GM12878 (cell line): ENCODE measurements at places on chromosomes 5 and 9. TPM values are rescaled to one million over a fixed set of nuclear protein-coding genes. Genes with fewer than 3 reads are reported as not detected.
A peak's percentile ranks its signal among the peaks of the same experiment; 100 is the strongest.

Gene MZB1
- 200 and 218 TPM in 2 replicates for total RNA-seq

Gene LOX
- total RNA-seq, result 0.37 and 0.69 TPM in 2 replicates

Gene FAM151B
- total RNA-seq, result 0.11 and 0.23 TPM in 2 replicates

Gene TRIM41
- 24.6 and 28.9 TPM in 2 replicates for total RNA-seq

Gene PHF24
- total RNA-seq, result not detected in 2 replicates

DNA sequence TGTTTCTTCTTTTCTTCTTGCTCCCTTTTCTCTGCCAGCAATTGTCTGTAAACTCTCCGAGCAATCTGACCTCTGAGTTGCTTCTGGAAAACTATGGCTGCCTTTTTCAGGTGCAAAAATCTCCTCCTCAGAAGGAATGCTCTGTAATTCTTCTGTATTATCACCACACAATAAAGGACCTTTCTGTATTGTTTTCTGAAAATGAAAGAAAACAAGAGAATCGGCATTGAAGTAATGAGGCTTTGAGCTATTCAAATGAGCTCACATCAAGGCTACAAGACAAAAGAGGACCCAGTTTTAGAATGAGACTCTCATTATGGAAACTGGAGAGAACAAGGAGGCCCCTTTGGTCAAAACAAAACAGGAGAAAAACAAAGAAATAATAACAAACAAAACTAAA lies 86.2 kb upstream of the RETREG1 start:
- DNase-seq, result no peak

- DNase-seq, result no peak
These were observed 27.1 kb downstream of the ABCA1 start for GRCh38 chr9:104900871-104901270.

DNA sequence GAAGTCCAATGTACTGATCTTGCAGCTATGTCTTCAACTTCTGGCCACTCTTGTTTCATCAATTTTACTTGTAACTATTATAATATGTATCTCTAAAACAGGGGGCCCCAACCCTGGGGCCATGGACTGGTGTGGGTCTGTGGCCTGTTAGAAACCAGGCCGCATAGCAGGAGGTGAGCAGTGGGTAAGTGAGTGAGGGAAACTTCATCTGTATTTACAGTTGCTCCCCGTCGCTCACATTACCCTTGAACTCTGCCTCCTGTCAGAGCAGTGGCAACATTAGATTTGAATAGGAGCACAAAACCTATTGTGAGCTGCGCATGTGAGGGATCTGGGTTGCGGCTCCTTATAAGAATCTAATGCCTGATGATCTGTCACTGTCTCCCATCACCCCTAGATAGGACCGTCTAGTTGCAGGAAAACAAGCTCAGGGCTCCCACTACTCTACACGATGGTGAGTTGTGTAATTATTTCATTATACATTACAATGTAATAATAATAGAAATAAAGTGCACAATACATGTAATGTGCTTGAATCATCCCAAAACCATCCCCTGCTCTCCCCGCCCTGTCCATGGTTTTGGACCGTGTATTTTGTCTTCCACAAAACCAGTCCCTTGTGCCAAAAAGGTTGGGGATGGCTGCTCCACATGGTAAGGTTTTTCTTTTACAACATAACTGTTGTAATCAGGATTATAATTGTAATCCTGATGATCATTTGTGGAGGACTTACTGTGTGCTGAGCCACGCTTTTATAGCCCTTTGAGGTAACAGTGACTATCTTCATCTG lies 26.9 kb upstream of the SH3PXD2B start:
- no peak for DNase-seq

- no peak for DNase-seq
These were observed 54.0 kb downstream of the FOXD1 start for GRCh38 chr5:73394610-73395009.

GRCh38 chr5:32711681-32712480 lies 760 bp downstream of the NPR3 start:
- DNase-seq, result no peak

DNA sequence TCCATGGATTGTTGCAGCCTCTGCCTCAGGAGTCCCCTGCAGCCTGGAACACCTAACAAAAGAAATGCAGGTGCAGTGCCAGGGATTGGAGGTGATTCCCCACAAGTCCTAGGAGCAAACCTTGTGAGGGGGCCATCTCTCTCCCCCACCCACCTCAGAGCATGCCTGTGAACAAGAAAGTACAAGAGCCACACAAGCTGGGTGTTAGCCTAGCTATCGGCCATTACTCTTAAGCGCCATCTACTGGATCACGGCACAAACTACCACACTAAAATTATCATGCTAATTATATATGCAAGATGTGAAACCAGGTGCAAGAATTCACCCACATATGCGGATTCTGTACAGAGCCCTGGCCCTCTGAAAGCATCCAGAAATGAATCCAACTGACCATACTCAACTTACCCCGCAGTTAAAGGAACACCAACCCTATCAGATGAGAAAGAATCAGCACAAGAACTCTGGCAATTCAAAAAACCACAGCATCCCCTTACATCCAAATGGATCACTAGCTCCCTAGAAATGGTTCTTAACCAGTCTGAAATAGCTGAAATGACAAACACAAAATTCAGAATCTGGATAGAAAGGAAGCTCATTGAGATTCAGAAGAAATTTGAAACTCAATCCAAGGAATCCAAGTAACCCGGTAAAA lies 16.5 kb upstream of the PRSS3 start:
- peak; percentile 26 for DNase-seq

GRCh38 chr9:21470126-21470525 lies 12.0 kb downstream of the IFNE start:
- DNase-seq, result no peak

- no peak for DNase-seq
These were observed 239.0 kb downstream of the PJA2 start for GRCh38 chr5:109170629-109171350.

DNA sequence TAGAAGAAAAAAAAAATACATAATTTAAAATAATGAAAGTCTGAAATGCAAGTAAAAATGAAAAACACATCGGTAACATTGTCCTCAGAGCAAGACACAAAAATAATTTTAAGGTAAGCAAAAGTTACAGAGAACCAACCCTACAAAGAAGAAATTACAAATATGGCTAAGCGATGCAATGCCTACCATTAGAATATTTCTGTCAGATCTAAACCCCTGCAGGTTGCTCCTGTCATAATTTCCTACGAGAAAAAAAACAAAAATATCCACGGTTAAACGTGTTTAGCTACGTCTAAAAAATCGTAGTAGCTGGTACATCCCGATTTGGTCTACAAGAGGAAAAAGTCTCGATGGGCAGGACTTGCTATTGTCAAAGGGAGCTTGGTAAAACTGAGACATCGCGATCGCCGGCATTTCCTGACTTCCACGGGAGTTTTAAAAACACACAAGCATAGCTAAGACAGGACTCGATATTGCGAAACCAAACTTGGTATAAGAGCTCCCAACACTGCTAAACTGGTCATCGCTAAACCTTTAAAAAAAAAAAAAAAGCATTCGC lies 1.1 kb upstream of the ANXA2R start:
- no peak for DNase-seq

- no peak for DNase-seq
These were observed 2.2 kb downstream of the COL23A1 start for GRCh38 chr5:178587763-178588611.

DNA sequence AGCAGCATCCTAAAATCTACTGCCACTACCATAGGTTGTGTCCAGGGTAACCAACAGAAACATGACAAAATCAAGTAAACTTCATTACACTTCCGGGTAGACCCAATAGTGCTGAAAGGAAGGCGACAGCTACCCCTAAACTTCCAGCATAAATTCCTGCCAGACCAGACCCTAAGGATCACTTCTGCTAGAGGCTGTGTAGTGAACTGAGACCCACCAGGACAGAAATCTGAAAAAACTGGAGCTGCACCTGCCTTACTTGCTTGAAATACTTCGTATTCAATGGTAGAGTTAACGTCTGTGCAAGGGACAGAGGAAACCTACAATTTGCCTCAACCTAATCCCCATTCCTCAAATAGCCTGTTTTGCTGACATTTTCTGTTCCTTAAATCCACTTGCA lies 1.0 kb upstream of the SECISBP2 start:
- DNase-seq, result no peak

DNA sequence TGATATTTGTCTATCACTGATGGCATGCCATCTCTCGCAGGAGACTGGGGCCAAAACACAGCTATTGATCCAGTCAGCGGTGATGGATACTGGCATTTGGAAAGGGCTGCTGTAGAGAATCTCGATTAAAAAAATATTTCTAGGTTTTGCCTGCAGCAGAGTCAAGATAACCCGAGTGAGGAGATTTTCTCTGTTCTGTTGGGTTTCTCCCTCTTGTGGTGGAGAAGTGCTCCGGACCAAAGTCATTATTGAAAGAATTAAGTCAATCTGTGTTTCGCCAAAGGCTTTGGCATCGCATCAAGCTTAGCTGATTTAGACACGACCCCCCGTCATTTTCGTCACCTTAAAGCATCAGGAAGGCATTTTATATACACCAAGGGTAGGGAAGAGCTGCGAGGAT lies 97.1 kb upstream of the IRX2 start:
- no peak for DNase-seq

DNA sequence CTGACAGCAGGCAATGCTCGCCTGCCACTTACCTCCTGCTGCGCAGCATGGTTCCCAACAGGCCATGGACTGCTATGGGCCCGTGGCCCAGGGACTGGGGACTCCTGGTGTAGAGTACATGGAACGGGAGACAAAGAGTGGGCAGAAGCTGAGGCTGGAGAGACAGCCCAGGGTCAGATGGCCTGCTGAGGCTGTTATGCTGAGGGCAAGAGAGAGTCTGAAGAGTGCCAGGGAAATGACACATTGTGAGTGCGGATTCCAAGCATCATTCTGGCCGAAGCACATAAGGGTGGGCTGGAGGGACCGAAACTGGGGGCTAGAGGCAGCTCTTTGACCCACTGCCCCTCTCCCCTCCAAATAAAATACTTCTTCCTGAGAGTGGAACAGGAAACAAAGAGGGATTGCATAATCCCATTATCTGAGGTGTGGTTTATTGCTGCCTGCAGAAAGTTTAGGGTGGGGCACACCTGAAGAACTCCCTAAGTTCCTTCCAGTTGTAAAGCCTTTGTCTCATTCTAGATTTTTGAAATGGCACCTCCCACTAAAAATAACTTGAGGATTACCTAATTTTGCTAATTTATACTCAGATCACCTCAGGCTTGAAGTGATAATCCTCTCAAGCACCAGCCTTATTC lies 158.1 kb downstream of the ATP10B start:
- DNase-seq, result no peak

GRCh38 chr9:86679909-86680308 lies 267.4 kb downstream of the GAS1 start:
- DNase-seq, result no peak

DNA sequence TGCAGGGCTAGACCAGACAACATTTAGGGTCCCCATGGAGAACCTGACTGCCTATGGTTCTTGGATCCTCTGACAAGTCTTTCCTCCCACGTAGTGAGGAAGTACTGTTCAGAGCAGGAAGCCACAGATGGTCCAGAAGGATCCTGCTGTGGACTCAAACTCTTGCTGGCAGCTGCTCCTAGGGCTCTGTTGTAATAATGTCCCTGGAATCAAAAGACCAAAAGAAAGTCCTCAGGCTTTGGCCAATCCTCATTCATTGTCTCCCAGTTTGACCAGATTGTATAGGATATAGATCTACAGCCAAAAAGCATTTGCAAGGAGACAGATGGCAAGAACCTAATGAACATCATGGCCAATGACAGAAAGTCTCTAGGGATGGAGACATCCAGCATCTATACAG lies 53.9 kb downstream of the SEMA6A start:
- no peak for DNase-seq

DNA sequence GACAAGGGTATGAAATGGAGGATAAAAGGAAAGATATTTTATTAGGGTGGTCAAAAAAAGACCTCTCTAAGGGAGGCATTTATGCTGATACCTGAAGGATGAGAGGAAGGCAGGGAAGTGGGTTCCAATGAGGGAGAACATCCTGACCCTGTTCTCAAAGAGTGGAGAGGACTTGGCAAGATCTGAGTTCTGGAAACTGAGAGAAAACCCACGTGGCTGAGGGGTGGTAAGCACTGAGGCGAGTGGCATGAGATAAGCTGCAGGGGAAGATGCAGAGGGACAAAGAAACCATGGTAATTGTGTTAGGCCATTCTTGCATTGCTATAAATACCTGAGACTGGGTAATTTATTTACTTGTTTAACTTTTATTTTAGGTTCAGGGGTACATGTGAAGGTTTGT lies 16.8 kb downstream of the SH3RF2 start:
- no peak for DNase-seq

DNA sequence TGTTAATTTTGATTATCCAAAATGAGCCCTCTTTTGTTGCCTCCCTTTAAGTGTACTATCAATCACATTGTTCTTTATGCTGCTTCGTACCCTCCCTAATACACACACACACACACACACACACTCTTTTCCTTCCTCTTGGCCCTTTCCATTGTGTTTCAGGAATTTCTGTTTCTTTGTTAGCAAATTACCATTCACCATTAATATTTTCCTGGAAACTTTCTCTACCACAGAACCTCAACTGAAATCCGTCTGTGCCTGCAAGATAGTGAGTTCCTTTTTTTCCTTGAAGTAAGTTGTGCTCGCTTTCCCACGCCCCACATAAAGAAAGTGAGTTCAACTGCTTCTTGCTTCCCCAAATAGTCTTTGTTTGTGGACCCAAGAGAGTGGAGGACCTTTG lies 61.8 kb downstream of the SMIM15 start:
- no peak for DNase-seq

- DNase-seq, result no peak
These were observed 458.8 kb downstream of the ICE1 start for GRCh38 chr5:5881294-5881693.

DNA sequence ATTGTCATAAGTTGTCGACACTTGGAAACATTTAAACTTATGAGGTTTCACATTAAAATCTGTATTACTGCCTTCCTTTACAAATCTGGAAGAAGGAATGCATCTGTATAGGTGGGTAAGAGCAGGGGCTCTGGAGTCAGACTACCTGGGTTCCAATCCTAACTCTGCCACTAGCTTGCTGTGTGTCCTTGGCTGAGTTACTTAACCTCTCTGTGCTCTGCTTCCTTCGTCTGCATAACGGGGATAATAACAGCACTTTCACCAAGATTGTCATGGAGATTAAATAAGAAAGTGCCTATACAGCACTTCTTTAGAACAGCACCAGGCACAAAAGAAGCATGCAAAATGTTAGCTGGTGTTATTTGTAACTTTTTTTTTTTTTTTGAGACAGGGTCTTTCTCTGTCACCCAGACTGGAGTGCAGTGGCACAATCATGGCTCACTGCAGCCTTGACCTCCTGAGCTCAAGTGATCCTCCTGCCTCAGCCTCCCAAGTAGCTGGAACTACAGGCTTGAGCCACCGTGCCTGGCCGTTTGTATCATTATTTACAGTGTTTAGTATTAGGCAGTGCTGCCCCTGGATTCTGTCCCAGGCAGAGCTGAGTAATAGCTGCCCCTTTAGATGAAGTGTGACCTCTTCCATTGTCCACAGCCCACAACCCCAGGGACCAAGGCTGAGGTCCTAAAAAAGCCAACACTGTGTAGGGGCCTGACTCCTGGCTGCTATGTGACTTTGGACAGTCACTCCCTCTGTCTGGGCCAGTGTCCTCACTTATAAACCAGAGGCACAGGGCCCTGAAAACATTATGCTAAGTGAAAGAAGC lies 25.4 kb upstream of the TTLL11 start:
- no peak for DNase-seq

- no peak for DNase-seq
These were observed 612.6 kb upstream of the CLINT1 start for GRCh38 chr5:158471535-158471924.
